Stimulated activated effector memory CD8-positive, alpha-beta T cell treated with anti-CD3 and anti-CD28 coated beads, Interleukin-12 subunit alpha, Interleukin-12 subunit beta, amount 100 ng/mL, for 72 hours (primary cell): ENCODE measurements at places on chromosomes 13 and 19.

GRCh38 chr13:87671031-87671752 is at the start of gene SLITRK5:
Gene SLITRK5 (plus strand): TSS chr13:87671371. CDS start chr13:87675389, 4,018 bp downstream.
- peak; percentile 66 for DNase-seq

- no peak for DNase-seq
Observed at GRCh38 chr19:4472174-4472974, at the start of gene HDGFL2. Gene HDGFL2 (plus strand): TSS chr19:4472297. CDS start chr19:4472351, 54 bp downstream.

DNA sequence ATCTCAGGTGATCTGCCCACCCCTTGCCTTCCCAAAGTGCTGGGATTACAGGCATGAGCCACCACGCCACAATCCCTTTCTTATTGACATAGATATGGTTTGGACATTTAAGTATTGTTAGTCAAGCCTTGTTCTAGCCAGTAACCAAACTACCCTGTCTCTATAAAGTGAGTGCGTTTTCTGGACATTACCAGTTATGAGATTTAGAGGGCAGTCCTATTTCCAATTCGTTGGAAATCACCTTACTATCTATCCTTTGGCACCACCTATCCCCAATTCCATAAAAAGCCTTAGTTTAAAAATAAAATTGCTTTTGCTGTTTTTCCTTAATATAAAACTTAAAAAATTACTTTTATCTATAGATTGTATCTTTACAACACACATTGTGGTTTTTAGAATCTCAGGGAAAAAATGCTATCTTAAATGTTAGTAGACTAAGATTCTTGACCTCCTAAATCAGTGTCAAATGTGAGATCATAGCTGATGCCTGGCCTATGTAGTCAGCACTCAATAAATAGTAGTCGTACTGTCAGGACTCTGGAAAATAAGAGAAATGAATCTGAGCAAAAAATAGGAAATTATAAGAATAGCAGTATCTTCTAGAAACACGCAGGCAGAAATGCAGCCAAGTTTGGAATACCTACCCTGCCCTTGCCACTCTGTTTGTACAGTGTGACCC is 57.0 kb downstream of the NUFIP1 start:
- DNase-seq, result no peak

DNA sequence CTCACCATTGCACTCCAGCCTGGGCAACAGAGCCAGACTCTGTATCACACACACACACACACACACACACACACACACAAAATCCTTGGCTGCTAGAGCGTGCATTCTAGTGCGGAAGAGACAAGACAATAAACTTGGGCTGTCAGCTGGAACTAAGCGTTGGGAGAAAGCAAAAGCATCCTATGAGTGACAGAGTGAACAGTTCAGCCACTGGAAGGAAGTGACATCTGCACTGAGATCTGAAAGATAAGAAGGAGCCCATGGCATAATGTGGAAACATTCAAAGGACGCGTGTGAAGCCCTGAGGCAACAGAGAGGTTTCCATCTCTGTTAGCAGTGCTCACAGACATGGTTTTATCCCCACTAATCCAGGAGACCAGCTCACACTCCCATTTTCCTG is 3.5 kb upstream of the SLC1A5 start:
- DNase-seq, result no peak
